ENCODE measurements at places on chromosomes 4 and X.
A peak's percentile ranks its signal among the peaks of the same experiment; 100 is the strongest.

GRCh38 chrX:11180571-11180970, 69.4 kb downstream of the HCCS start:
- DNase-seq = no peak

DNA sequence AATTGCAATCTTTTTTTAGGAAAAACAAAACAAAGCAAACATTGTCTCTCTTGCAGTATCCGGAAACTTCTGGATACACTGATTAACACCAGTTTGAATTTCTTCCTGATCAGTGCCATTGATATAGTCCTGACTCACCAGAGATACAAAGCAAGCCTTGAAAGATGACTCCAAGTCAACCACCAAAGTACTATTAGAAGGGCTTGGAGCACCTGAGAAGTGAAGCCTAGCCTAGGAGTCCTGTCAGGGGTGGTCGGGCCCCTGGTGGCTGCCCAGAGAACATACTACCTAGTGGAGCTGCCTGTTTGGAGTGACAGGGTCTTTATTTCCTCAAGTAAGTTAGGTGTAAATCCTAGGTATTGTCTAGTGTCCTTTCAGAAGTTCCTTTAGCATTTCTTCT, 593.2 kb downstream of the ZNF674 start:
- no peak for DNase-seq

- no peak for DNase-seq
Measured at GRCh38 chrX:150779385-150779784, 86.2 kb downstream of the MTMR1 start.

GRCh38 chrX:86121916-86122315, 26.3 kb upstream of the DACH2 start:
- no peak for DNase-seq

GRCh38 chrX:48021026-48021900, 14.5 kb downstream of the SPACA5 start:
- DNase-seq = peak; percentile 61

GRCh38 chr4:170004651-170005295, 21.4 kb downstream of the MFAP3L start:
- no peak for DNase-seq

DNA sequence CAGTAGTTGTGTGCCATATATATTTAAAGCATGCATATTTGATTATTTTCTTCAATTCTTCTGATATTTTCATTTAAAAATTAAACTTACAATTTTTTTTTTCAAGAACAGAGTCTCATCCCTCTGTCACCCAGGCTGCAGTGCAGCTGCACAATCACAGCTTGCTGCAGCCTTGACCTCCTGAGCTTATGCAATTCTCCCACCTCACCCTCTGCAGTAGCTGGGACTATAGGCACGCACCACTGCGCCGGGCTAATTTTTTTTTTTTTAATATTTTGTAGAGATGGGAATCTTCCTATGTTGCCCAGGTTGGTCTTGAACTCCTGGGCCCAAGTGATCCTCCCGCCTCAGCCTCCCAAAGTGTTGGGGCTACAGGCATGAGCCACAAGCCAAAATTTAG, 5.8 kb upstream of the DCLK2 start:
- no peak for DNase-seq

- DNase-seq = no peak
Measured at GRCh38 chr4:184978211-184978610, 40.1 kb upstream of the HELT start.

- no peak for DNase-seq
Measured at GRCh38 chrX:307261-308111, 11.1 kb downstream of the GTPBP6 start.

DNA sequence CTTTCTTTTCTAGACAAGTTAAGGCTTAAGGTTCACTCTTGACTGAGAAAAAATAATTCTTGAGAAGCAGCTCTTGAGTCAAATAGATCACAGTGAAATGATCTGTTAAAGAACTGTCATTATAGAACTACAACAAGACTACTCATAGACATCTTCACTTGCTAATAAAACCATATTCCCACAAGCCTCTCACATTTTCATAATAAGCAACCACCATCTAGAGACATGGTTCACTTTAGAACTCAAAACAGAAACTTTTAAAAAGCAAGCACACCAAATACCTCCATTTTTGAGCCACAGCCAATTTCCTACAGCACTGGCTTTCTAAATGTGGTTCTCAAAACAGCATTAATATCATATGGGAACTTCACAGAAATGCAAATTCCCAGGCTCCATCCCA, 309.5 kb downstream of the TMA16 start:
- DNase-seq = no peak

DNA sequence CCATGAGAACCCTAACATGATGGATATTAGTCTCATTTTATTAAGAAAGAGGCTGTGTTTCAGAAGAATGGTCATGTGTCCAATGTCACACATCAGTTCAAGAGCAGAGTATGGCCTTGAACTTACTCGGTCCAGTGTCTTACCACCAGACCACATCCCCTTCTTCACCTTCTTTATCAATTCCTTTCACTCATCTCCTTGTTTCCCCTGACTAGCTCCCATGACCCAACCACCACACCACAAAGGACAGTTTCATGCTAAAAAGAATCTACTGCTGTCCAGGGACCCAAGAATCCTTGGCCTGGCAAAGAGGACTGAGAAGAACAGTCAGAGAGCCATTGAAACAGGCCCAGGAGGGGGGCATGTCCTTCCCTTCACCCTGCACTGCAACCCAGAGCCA, 33.6 kb upstream of the MSN start:
- no peak for DNase-seq

- no peak for DNase-seq
Measured at GRCh38 chrX:153685751-153686696, 1.7 kb upstream of the SLC6A8 start.

DNA sequence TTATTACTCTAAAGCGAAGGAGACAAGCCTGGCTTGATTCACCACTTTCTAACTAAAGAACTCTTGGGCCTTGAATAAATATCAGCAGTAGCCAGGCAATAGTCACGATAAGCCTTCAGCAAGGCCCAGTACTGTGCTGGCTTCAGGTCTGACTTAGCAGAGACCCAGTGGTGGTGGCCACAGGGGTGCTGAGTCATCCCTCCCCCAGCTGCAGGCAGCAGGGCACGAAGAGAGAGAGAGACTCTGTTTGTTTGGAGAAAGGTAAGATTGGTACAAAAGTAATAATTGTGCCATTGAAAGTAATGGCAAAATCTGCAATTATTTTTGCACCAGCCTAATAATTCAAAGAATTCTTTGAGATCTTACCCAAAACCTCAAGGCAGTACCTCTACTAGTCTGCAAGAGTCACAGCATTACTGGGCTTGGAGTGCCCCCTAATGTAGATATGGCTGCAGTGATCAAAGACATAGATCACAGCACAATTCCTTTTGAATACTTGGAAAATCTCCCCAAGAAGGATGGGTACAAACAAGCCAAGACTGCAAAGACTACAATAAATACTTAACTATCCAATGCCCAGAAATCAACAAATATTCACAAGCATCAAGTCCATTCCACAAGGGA, 159.5 kb upstream of the USP38 start:
- no peak for DNase-seq

DNA sequence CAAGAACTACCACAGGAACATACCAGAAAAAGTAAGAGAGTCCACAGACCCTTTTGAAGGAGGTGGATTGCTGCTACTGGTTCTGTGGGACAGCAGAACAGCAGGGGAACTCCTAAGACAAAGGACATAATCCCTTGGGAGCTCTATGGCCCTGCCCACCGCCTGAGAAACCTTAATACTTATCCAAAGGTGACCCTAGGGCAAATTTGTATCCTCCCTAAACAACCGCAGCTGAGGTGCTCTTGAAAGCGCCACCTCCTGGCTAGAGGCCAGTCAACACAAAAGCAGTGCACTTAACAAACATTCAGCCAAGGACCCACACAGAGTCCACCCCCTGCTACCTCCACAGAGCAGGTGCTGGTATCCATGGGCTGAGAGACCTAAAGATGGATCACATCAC, 136.8 kb downstream of the ADAM29 start:
- no peak for DNase-seq

GRCh38 chr4:36046026-36046425, 198.3 kb downstream of the ARAP2 start:
- DNase-seq = no peak

- DNase-seq = no peak
Measured at GRCh38 chrX:54184474-54184873, 1.4 kb upstream of the FAM120C start.

DNA sequence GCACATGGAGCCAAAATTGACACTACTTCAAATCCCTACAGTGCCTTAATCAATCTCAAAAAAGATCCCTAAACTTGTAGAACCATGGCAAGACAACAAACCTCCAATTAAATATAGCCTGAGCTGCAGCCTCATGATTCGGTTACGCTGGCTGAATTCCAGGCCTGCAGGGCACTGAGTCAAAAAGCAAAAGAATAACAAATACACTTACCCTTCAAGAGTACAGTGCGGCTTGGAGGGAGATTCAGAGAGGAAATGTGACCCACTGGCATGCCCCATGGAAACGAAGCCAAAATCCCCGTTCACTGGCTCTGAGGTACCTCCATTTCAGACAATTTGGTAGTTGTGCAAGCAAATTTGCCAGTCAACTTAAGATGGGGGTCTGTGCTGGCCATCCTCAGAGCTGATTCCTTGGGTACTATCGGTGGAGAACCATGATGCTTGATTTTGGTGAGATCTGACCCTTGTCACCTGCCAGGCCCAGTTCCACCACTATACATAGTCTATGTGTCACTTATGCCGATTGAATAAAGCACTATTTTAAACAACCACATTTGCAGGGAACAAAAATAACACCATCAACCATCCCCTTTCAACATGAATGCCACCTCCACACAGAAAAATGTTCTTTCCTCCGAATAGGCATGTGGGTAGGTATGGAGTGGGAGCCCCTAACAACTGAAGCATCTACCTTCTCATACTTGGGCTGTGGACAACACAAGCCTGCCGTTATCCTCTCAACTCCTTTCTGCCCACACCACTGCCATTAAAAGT, 2.1 kb downstream of the C4orf54 start:
- no peak for DNase-seq

DNA sequence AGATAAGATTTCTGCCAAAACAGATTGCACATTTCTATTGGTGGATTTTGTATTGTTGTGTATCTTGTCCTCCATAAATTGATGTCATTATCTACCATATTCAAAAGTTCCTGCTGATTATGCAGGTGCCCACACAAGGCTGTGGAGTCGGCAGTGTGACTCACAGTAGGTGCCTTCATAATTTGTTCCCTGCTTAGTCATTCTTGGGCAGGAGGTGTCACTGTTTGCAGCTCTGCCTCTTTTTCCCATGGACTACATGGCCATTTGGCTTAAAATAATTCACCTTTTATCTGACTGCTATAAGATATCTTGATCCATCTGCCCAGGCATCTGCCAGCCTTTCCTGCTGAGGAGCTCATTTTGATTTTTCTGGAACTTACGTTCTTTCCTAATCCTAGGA, 33.6 kb upstream of the ENPEP start:
- DNase-seq = no peak

GRCh38 chr4:26863512-26863911, 2.9 kb downstream of the STIM2 start:
- no peak for DNase-seq

DNA sequence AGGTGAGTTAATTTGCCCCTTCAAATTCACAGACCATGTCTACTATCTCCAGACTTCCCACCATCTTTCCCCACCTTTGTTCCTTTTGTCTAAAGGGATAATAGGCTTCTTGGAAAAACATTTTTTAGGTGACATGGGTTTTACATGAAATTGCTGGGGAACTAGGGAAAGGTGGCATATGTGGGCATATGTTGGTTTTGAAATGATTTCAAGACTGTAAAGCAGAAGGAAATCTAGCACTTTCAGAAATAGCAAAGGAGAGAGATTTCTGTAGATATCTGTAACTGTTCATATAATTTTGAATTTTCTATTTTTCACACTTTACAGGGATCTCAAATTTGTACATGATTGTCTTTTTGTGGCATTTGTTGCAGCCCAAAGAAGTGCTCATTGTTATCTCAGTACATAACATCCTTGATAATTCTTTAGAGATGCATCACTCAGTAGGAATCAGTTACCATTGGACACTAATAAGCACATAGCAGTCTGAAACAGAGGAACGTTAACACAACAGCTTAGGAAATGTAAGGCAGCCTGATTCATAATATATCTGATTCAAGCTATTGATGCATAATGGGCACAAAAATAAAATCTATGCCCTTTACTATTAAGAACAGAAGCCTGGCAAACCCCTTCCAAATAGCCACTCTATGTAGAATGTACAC, 659.7 kb downstream of the CENPC start:
- DNase-seq = no peak

- no peak for DNase-seq
Measured at GRCh38 chr4:134382478-134383227, 181.1 kb upstream of the PABPC4L start.

DNA sequence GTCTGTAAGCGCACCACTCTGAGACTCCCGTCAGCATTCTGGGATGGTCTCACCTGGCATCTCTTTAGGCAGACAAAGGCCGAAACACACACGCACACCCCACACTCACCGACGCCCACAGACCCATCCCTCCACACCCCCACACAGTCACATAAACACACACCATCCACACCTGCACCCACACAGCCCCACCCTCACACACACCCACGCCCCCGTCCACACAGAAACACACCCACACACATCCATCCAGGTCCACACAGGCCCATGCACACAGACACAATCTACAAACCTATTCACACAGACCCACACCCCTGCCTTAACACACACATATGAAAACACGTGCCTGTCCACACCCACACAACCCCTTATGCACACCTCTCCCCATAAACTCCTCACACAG, 9.2 kb upstream of the HMX1 start:
- DNase-seq = no peak

DNA sequence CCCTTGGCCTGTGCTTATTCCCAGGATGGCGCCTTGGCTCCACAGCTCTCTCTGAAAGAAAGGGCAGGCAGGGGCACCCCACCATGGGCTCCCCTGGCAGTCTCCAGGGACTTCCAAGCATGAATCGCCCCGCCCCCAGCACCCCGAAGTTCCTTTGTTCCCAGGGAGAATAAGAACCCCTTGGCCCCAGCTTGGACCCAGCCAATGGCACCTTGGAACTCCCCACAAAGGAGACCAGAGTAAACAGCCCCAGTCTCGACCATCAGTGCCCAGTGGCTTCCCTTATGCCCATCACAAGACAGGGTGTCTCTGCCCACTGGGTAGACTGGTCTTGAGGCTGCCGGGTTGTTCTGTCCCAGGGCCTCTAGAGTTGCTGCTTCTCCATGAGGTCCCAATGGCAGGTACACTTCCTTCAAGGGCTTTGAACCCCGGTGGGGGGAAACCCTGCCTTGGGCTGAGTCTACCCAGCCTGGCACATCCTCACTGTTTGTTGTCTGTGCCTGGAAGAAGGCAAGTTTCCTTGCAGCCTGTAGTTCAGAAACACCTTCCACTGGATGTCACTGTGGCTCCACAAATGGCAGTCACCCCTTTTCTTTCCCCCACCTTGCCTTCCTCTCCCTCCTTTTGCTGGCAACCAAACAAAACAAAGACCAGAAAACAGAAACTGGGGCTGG, 30.8 kb downstream of the NBDY start:
- peak; percentile 11 for DNase-seq

- DNase-seq = no peak
Measured at GRCh38 chrX:134732152-134732551, 73.9 kb upstream of the PLAC1 start.

DNA sequence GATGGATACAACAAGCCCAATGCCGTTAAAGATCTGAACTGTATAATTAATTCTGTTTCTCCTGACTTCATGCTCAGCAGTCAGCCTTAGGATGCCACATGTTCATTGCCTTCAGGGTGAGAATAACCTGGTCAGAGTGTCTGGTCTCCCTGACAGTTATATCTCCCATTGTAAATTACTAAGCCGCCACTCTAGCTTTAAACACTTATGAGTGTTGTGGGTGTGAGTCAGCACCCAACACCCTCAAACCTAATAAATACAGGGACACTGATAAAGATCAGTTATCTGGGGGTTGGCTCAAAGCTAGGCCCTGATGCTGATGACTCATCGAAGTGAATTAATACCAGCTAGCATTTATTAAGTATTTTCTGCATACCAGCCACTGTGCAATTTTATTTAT, 64.9 kb upstream of the DYNLT3 start:
- DNase-seq = no peak
